ENCODE measurements at places on chromosomes 7 and 10. TPM values are rescaled to one million over a fixed set of nuclear protein-coding genes. Genes with fewer than 3 reads are reported as not detected.

Gene BRAF
- 25.7 TPM for total RNA-seq

Gene CAV2
- 179 TPM for total RNA-seq

Gene ACTR3C
- total RNA-seq = 0.69 TPM

Gene PTPRN2
- total RNA-seq = 0.51 TPM

Gene AGR2
- not detected for total RNA-seq

Measured in endothelial cell of umbilical vein (primary cell).